ENCODE measurements at places on chromosomes 1 and 21.

GRCh38 chr1:2545754-2546514, 10.2 kb upstream of the TNFRSF14 start:
- DNase-seq = no peak

DNA sequence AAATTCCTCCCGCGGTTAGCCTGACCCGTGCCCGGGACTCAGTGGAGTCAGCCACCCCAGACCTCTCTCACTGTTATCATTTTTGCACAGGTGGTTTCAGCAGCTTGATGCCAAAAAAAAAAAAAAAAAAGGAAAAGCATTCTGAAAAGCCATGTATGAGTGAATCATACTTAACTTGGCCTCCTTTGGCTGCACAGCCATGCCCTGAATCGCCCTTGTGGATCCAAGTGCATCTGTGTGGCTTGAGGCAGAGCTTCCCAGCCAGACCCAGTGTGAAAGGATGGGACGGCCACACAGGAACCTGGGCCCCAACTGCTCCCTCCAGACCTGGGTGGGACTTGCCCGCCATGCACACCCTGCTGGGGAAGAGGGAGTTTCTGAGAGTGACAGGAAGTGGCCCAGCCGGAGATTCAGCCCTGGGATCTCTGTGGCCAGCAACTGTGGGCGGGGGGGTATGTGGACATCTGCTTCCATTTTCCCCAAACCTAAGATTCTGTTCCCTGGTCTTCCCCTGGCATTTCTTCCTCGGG, 8.6 kb downstream of the YBEY start:
- no peak for DNase-seq

DNA sequence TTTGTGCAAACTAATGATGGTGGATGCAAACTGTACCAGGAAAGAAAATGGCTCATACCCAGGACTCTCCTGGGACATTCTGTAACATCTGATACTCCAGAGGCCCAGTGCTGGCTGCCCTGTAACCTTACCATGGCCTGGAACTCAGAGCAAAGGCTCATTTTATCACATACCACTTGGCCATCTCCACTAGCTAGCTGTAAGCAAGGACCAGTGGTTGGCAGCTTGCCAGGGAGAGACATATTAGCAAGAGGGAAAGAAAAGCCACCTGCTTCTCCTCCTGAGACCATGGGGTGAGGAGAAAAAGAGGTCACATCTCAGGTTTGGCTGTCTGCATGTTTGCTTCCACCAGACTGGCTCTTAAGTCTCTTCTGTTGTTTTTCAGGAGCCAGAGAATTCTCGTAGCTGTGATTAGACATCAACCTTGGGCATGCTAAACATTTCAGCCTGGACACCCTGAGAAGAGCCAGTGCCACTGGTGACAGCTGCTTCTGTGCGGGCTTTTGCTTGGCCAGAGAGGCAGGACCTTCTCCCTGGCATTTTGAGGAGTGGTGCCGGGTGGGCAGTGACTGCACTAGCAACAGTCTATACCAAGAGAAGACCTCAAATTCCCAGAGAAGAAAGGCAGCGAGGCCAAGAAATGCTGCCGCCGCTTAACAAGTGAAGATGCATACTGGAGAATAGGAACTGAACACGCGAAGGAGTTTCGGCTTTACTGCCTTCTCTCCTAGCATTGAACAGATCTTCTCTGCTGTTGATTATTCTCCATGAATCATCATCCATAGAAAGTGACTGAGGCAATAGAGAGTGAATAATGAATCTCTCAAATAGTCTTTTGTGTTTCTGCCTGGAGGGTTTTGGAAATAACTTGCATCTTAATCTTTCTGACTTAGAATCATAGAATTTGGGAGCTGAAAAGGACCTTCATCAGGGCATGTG, 6.7 kb upstream of the INKA2 start:
- DNase-seq = no peak

- DNase-seq = no peak
Observed at GRCh38 chr1:33378524-33378923, 52.4 kb downstream of the PHC2 start.

- no peak for DNase-seq
Observed at GRCh38 chr1:22189619-22190018, 46.7 kb upstream of the WNT4 start.

GRCh38 chr1:180198196-180198595, 31.9 kb upstream of the LHX4 start:
- no peak for DNase-seq

- no peak for DNase-seq
Observed at GRCh38 chr1:5980314-5981008, 11.8 kb downstream of the NPHP4 start.

DNA sequence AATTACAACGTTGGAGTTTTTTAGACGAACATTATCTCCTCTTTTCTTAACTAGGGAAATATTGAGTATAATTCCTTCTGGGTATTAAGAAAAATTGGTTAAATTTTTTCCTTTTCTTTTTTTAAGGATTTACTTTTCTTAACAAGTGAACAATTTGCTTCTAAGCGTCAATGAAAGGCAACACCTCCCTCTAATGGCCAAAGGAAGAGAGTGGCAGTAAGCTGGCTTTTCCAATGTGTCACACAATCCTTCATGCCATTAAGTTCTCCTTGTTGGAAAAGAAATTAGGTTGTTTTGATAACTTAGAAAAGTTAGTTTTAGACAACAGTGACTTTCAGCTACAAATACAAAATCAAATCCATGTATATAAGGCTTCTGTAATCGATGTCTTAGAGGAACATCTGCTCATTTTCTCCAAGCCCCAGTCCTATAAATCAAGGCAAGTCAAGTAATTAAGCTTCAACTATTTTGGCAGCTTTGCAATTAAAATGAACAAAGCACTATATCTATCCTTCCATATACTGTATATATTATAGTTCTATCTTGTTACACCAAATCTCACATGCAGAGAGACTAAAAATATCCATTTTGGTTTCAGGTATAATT, 62.8 kb downstream of the EDEM3 start:
- no peak for DNase-seq

DNA sequence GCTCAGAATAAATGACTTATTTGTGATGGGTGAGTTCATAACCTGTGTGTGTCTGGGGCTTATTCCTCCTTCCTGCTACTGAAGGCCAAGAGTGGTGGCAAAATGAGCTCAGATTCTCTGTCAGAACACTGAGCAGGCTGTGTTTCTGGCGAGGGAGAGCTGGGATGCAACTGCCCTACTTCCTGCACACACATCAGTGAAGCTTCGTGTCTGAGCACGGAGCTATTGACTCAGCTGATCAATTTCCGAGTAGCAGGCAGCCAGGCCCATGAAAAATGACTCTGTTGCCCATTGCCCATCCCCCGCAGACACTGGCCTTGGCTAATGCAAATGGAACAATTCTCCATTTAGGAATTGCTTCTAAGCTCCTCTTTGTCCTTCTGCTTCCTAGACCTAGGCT, 27.7 kb downstream of the TNR start:
- no peak for DNase-seq

DNA sequence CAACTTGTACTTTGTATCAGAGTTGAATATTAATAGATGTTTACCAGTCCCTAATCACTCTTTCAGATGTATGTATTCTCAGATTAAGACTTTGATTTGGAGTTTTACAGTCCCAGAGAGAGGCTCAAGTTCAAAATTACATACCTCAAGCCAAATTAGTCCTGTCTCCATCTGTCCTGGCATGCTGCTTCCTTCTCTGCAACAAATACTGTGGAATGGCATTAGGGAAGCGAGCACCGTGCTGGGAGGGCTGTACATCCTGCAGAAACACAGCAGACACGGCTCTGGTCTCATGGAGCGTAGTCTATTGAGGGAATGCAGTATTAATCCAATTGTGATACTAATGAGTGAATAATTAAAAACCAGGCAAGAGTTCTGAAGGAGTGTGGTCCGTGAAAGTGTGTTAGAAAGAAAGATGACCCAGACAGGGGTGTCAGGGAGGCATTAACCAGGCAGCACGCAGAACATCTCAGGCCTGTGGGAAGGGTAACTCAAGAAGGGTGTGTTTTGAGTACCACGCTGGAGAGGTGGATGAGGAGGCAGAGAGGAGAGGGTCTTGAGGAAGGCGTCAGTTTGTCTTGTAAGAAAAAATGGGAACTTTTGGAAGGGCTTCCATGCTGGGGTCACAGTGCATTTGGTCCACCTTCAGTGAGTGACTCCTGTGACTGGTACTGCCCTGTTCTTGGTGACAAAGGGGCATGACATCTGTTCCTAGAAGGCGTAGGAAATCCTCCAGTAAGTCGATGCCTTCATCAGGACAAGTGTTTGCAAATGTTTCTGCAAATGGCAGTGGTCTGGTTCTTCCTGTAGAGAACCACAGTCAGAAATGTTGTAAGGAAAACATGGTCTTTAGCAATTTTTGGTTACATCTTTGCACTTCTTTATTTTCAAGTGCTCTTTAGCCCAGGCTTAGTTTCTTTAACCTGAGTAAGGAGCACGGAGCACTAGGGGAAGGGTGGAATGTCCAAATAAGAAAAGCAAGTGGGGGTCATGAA, 1.6 kb downstream of the RAB4A start:
- no peak for DNase-seq

Data from SIG-M5 (cell line).